Psoas muscle (tissue), 8 donors: ENCODE measurements at places on chromosomes 4 and X. TPM values are rescaled to one million over a fixed set of nuclear protein-coding genes. Genes with fewer than 3 reads are reported as not detected.

DNA sequence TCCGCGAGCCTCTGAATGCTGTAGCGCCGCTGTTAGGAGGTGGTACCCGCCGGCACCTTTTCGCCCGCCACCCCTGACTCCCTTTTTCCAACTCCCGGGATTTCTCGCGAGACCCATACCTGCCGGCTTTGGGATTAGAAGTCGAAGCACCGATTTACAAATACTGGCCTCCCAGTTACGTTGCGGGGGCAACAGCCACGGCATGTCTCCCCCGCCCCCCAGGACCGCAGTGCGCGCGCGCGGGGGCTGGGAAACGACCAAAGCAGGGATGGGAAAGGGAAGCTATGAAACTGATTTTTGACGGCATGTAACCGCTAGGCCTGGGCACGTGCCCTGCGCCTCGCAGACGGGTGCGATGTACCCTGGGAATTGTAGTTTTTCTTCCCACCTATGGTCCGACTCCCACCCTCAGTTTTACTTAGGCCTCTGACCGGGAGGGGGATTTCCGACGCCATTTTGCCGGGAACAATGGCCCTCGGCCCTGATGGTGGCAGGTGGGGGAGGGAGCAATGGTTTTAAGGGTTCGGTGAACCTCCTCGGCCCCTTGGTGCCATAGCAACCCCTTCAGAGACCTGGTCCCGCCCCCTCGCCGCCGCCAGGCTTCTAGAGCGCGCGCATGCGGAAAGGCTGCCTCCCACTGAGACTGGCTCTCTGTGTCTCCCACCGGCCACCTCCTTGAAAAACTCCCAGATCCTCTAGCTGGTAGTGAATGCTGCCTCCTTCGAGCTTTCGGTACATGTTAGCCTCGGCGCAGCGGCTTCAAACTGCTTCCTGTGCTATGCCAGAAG is 772 bp upstream of the WNK3 start:
- peaks cover 4% of the 10 kb centered on the region for H3K27me3 ChIP-seq
- H3K4me1 ChIP-seq: no peaks in the 10 kb centered on the region
- DNase-seq: peak; percentile 33

GRCh38 chr4:112952313-112952700 is 97.1 kb upstream of the ANK2 start:
- no peaks in the 10 kb centered on the region for H3K4me1 ChIP-seq
- DNase-seq: no peak
- no peak overlapping the region for H3K27ac ChIP-seq
- no peaks in the 10 kb centered on the region for H3K27me3 ChIP-seq

The HPGDS gene
- 0.79 TPM for total RNA-seq

The SSX4B gene
- not detected for total RNA-seq

The GPC4 gene
- total RNA-seq: 22.0 TPM

- H3K27me3 ChIP-seq: no peaks in the 10 kb centered on the region
- DNase-seq: no peak
- no peak overlapping the region for H3K4me3 ChIP-seq
- no peaks in the 10 kb centered on the region for H3K36me3 ChIP-seq
- no peak overlapping the region for H3K27ac ChIP-seq
These were observed 75.5 kb downstream of the TBC1D9 start for GRCh38 chr4:140680686-140681085.

The DCX gene
- total RNA-seq: not detected

- H3K4me3 ChIP-seq: no peak overlapping the region
- peaks cover 24% of the 10 kb centered on the region for H3K4me1 ChIP-seq
- DNase-seq: no peak
These were observed 231.4 kb upstream of the ANKRD50 start for GRCh38 chr4:124943938-124944337.

- H3K27ac ChIP-seq: no peak overlapping the region
- no peaks in the 10 kb centered on the region for H3K36me3 ChIP-seq
- DNase-seq: no peak
- H3K4me1 ChIP-seq: no peaks in the 10 kb centered on the region
- no peak overlapping the region for H3K4me3 ChIP-seq
- H3K27me3 ChIP-seq: no peaks in the 10 kb centered on the region
These were observed 72.0 kb upstream of the PJA1 start for GRCh38 chrX:69237236-69237635.

The CPXCR1 gene
- total RNA-seq: not detected

The SLC6A8 gene
- 256 TPM for total RNA-seq

- H3K27me3 ChIP-seq: no peaks in the 10 kb centered on the region
- H3K4me1 ChIP-seq: no peaks in the 10 kb centered on the region
- H3K36me3 ChIP-seq: no peaks in the 10 kb centered on the region
- no peak overlapping the region for H3K27ac ChIP-seq
- H3K4me3 ChIP-seq: no peak overlapping the region
These were observed 117.1 kb upstream of the AP1S2 start for GRCh38 chrX:15971696-15972095.

GRCh38 chr4:16732741-16733140 is 165.7 kb downstream of the LDB2 start:
- no peaks in the 10 kb centered on the region for H3K27me3 ChIP-seq
- no peak for DNase-seq
- H3K4me3 ChIP-seq: no peak overlapping the region
- no peak overlapping the region for H3K27ac ChIP-seq
- H3K4me1 ChIP-seq: no peaks in the 10 kb centered on the region

DNA sequence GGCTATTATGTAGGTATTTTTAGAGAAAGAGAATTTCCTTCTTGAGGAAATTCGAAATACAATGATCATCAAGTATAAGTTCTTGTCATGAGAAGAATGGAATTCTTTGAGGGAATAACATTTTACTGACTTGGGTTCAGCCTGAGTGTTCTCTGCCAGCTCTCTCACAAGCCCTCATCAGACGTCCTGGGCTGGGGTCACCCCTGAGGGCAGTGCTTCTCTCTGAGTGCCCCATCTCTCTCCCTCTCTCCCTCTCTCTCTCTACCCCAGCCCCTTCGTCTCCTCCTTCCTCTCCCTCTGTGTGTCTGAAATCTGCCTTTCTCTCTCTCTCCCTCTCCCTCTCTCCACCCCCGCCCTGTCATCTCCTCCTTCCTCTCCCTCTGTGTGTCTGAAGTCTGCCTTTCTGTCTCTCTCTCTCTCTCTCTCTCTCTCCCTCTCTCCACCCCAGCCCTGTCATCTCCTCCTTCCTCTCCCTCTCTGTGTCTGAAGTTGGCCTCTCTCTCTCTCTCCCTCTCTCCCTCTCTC is 241.7 kb upstream of the PSAPL1 start:
- H3K27me3 ChIP-seq: peaks cover 5% of the 10 kb centered on the region
- DNase-seq: peak; percentile 2
- no peaks in the 10 kb centered on the region for H3K4me1 ChIP-seq
- no peaks in the 10 kb centered on the region for H3K36me3 ChIP-seq
- no peak overlapping the region for H3K4me3 ChIP-seq

The NHSL2 gene
- total RNA-seq: 3.2 TPM

The EREG gene
- not detected for total RNA-seq

The BEND2 gene
- not detected for total RNA-seq

DNA sequence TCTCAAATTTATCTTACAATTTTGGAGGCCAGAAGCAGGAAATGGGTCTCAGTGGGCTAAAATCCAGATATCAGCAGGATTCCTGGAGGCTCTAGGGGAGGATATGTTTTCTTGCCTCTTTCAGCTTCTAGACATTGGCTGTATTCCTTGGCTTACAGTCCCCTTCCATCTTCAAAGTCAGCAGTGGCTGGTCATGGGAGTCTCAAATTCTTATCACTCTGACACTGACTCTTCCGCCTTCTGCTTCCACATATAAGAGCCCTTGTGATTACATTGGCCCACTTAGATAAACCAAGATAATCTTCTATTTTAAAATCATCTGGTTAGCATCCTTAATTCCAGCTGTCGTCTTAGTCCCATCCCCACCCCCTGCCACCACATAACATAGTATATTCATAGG is 113.0 kb downstream of the PCDH7 start:
- no peaks in the 10 kb centered on the region for H3K27me3 ChIP-seq
- no peaks in the 10 kb centered on the region for H3K4me1 ChIP-seq
- no peak for DNase-seq
- no peaks in the 10 kb centered on the region for H3K36me3 ChIP-seq

The ODAM gene
- not detected for total RNA-seq

DNA sequence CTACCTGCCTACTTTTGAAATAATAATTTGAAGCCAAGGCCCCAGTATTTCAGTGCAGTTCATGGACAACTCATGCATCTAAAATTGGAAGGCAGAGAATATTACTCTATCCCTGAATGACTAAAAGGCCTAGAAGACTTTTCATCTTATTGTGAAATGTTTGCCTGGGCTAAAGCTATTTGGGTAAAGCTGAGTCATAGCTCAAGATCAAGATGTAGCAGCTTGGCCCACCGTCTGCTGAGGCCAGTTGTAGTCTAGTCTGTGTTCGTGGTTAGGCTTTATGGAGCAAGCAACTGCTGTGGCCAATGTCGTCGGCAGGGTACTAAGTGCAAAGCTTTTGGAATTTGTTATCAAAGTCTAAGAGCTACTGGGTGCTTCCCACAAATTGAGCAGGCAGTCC is 929.1 kb downstream of the RAB28 start:
- H3K27me3 ChIP-seq: no peaks in the 10 kb centered on the region
- no peak for DNase-seq
- no peak overlapping the region for H3K27ac ChIP-seq
- H3K4me3 ChIP-seq: no peak overlapping the region
- no peaks in the 10 kb centered on the region for H3K36me3 ChIP-seq
- H3K4me1 ChIP-seq: no peaks in the 10 kb centered on the region

DNA sequence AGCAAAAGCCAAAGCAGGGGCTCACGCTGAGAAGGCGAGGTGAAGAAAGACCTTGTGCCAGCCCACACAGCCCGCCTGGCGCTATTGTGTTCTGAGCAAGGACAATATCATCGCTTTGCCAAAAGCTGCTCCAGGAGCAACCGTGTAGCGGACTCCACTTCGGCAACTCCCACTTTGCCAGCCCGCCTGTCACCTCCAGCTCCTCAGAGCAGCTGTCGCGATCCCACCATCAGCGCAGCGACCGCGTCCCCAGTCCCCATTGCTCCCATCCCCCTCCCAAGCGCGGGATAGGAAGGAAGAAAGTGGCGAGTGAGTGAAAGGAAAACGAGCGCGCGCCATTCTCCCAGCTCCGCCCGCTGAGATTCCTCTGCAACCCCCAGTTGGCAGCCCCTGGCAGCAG is 759 bp downstream of the ZC4H2 start:
- no peaks in the 10 kb centered on the region for H3K27me3 ChIP-seq
- peak; percentile 16 for DNase-seq
- no peak overlapping the region for H3K27ac ChIP-seq
- no peaks in the 10 kb centered on the region for H3K36me3 ChIP-seq

The EGFL6 gene
- not detected for total RNA-seq

The CXCL5 gene
- total RNA-seq: 0.16 TPM

DNA sequence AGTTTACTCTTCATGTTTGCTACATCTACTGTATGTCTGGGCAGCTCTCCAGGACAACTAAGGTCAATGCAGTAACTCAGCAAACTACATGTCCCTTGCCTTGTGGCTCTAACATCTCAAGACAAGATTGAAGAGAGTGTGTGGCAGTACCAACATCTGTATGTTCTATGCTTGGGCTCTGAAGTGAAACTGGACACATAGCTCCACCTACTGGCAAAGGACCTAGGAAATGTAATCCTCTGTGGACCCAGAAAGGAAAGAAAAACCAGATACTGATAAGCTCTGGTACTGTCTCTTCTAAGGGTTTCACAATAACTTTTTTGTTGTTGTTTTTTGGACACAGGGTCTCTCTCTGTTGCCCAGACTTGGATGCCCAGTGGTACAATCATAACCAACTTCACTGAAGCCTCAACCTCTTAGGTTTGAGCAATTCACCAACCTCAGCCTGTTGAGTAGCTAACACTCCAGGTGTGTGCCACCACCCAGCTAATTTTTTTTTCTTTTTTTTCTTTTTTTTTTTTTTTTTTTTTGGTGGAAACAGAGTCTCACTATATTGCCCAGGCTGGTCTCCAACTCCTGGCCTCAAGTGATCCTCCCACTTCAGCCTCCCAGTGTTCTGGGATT is 64.1 kb downstream of the QDPR start:
- no peaks in the 10 kb centered on the region for H3K4me1 ChIP-seq
- no peak overlapping the region for H3K4me3 ChIP-seq
- H3K36me3 ChIP-seq: no peaks in the 10 kb centered on the region
- H3K27me3 ChIP-seq: no peaks in the 10 kb centered on the region
- no peak for DNase-seq
- no peak overlapping the region for H3K27ac ChIP-seq
